ENCODE measurements at places on chromosomes 5 and 9.

GRCh38 chr9:14203356-14204056, 110.4 kb downstream of the NFIB start:
- no peak for DNase-seq

DNA sequence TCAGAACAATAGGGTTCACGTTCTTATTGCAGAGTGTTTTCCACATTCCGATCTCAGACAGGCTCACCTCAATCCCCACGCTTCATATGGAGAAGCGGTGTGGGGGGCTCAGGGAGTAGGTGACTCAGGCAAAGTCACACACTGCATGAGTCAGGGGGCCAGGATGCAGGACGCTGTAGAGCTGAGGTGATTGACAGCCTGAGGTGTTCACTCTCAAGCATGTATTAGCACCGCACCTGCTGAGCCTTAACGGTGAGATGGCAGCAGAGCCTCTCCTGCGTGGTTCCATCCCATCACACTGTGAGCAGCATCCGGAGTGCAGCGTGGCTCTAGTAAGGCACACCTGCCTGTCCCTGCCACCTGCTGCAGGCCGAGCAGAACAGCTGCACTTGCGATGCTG, 194.0 kb downstream of the IRX2 start:
- no peak for DNase-seq

DNA sequence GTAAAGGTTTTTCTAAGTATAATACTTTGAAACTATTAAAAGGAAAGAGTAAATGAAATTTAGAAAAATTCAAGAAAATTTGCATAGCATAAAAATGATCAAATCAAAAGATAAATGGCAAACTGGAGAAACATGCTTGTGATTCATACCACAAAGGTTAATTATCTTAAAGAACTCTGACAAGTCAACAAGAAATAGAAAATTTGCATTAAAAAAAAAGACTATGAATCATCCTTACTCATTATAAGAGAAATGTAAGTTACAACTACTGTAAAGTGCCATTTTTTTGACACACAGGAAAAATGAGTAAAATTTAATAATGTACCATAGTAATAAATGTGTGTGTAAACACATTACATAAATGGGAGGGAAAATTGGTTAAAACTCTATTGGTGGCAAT, 624.4 kb upstream of the C9orf72 start:
- no peak for DNase-seq

DNA sequence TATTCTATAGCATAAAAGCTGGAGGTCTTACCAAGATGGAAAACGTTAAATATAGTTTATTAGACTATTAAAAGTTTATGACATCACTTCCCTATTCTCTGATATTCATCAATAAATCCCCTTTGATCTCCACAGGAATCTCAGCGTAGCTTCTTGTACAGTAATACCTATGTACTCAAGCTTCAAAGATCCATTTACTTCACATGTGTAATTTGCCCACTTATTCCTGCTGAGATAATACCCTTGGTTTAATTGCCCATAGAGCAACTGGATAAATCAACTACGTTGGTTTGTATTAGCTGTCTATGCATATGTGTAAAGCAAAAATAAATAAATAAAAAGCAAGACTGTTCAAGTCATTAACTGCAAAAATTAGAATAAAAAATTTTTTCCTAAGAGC, 219.7 kb downstream of the EFNA5 start:
- no peak for DNase-seq

DNA sequence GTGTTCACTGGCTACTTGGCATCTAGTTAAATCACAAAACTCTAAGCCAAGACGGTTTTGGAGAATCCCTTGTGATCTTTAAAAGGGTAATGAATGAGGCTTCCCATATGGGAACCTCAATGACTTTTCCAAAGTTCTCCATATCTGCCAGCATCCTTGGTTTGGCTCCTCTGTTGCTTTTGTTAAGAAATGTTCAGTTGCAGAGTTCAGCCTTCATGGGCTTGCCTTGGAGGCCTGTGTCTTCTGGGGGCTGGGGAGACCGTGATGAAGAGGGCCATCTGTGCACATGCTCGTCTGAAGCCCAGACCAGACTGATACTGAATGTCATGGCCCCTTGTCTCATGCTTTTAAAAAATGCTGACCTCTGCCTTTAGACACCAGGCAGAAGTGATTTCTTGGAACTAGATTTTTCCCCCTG, 84.3 kb downstream of the RAI14 start:
- DNase-seq: no peak

DNA sequence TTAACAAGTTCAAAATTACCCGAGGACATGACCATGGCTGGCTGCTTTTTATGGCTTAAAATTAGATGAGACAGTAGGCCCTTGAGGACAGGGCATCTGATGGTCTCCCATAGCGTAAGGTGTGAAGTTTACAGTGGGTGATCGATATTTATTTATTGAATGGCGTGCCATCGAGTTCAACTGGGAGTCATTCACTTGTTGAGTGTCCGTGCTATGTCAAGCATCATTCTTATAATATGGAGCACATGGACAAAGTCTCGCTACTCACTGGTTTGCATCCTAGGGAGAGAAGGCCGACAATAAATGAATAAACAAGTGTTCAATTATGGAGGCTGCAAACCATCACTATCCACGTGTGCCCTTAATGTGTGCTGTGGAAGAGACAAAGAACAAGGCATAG, 277.2 kb downstream of the ARHGEF28 start:
- DNase-seq: no peak

GRCh38 chr5:173535976-173536639, 80.3 kb downstream of the BOD1 start:
- DNase-seq: no peak

- no peak for DNase-seq
Measured at GRCh38 chr5:132753135-132753987, 6.1 kb downstream of the CCNI2 start.

DNA sequence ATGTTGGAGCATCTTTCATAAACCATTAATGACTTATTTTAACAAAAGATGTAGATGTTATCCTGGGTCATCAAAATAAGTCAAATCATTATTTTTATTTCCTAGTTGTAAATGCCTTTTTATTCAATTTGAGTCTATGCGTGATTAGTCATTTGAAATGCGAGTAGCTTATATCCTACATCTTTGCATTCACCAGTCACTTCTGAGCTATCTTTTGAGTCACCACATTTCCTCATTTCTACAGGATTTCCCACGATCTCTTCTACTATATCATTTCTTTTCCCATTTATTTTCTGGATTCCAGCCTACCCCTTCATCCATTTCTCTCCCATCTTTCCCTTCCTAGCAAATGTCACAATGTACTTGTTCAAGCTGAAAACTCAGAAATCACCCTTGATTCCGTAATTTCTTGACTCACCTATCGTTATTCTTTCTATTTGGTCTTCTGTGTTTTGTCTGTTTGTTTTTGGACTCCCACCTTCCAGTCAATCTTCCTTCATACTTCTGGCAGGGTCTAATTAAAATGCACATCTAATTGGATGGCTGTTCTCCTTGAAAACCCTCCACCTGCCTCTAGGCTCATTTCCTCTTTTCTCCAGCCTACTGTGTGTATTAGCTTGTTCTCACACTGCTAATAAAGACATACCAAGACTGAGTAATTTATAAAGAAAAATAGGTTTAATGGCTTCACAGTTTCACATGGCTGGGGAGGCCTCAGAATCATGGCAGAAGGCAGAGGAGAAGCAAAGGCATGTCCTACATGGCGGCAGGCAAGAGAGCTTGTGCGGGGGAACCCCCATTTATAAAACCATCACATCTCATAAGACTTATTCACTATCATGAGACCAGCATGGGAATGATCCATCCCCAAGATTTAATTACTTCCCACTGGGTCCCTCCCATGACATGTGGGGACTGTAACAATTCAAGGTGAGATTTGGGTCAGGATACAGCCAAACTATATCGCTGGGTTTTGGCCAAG, 112.4 kb downstream of the MEF2C start:
- no peak for DNase-seq
